ENCODE measurements at places on chromosomes 7 and 10.

DNA sequence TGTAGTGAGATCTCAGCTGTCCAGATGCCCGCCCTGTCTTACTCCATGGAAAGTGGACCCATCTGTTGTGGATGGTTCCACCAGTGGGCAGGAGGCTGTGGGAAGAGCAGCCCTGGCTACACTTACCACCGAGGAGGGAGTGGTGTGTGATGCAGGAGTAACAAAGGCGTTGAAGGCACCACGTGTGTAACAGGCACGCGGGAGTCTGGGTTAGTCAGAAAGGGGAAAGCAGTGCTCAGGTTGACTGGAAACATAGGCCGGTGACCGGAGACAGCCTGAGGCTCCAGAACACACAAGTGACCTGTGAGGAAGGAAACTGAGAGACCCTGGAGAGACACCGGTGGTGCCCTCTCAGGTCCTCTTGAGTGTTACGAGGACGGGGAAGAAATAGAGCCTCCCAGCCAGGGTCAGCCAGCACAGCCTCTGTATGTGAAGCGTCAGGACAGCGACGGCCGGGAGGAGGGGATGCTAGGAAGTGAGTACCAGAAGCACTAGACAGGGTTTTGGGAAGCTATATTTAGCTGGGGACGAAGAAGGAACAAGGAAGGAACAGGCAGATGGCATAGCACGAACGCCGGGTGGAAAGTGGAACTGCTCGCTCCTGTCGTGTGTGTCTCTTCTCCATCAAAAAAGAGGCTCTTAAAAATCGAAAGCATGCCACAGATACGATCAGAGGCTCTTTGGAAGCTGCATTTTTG lies 51.7 kb downstream of the DAGLB start:
- no peak for DNase-seq

DNA sequence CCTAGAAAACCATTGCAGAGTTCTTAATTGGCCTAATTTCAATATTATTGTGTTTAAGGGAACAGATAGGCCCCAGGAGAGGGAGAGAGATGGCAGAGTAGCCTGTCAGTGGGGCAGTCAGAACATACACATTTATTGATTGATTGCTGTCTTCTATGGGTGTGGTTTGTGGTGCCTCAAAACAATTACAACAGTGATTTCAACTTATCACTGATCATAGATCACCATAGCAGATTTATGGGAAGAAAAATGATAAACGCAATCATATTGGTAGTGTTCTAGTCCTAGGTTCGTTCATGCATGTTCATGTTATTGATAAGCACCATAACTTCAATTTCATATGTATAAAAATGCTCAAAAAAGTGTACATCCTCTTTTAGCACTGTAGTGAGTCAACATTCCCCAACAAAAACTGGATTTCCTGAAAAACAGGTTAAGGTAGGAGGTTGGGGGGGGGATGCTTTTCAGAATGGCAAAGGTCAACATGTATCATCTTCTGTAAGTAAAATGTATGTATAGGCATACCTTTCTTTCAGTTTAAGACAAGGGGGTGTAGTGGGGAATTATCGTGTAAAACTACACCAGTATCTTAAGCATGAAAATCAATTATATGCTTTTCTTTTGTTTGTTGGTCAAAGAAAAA lies 1.1 kb upstream of the TNKS2 start:
- DNase-seq, result no peak

- no peak for DNase-seq
These were observed 435.0 kb upstream of the CNTNAP2 start for GRCh38 chr7:145681646-145682045.

- no peak for DNase-seq
These were observed 42.1 kb downstream of the ST8SIA6 start for GRCh38 chr10:17412323-17412722.

DNA sequence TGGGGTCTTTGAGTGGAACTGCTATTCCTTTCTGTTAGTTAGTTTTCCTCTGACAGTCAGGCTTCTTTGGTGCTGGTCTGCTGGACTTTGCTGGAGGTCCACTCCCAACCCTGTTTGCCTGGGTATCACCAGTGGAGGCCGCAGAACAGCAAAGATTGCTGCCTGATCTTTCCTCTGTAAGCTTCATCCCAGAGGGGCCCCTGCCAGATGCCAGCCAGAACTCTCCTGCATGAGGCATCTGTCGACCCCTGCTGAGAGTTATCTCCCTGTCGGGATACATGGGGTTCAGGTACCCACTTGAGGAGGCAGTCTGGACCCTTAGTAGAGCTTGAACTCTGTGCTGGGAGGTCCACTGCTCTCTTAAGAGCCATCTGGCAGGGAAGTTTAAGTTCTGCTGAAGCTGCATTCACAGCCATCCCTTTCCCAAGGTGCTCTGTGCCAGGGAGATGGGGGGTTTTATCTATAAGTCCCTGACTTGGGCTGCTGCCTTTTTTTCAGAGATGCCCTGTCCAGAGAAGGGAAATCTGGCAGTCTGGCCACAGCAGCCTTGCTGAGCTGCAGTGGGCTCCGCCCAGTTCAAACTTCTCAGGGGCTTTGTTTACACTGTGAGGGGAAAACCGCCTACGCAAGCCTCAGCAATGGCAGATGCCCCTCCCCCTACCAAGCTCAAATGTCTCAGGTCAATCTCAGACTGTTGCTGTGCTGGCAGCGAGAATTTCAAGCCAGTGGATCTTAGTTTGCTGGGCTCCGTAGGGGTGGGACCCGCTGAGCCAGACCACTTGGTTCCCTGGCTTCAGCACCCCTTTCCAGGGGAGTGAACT lies 89.7 kb upstream of the CDK6 start:
- DNase-seq, result peak; percentile 14

- DNase-seq, result no peak
These were observed 105.0 kb downstream of the SH2D4B start for GRCh38 chr10:80642661-80643060.

DNA sequence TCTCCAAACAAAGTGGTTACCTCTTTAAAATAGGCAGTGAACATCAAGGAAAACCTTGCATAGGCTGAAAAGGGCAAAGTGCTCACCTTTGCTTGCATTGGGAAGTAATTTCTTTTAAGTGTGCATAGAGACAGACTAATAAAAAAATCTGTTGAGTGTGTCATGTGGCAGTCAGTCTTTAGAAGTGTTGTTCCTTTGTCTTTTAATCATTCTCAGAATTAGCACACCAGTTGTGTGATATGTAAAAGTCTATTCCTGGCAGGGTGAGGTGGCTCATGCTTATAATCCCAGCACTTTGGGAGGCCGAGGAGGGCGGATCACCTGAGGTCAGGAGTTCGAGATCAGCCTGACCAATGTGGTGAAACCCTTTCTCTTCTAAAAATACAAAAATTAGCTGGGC lies 117.0 kb downstream of the INSYN2A start:
- DNase-seq, result no peak

GRCh38 chr10:103789771-103790201 lies 65.6 kb downstream of the SH3PXD2A start:
- DNase-seq, result no peak

DNA sequence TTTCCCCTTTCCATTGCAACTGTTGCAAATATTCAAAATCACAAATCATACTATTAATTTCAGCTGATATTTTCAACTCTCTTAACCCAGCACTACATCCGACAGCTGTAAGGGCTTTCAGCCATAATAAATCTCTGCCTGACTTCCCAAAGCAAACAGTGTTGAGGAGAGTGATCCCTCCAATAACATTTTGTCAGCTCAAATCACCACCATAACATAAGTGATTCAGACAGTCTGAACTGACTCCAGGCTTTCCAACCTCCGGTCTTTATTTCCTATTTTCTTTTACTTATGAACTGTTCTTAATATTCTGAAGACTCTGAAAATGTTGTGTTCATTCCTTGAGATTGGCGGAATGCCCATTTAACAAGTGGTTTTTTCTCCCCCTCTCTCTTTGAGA lies 1085.9 kb downstream of the GATA3 start:
- DNase-seq, result no peak

GRCh38 chr7:15977663-15978062 lies 291.2 kb upstream of the MEOX2 start:
- DNase-seq, result peak; percentile 70

GRCh38 chr7:79236352-79237028 lies 217.0 kb downstream of the MAGI2 start:
- DNase-seq, result no peak

DNA sequence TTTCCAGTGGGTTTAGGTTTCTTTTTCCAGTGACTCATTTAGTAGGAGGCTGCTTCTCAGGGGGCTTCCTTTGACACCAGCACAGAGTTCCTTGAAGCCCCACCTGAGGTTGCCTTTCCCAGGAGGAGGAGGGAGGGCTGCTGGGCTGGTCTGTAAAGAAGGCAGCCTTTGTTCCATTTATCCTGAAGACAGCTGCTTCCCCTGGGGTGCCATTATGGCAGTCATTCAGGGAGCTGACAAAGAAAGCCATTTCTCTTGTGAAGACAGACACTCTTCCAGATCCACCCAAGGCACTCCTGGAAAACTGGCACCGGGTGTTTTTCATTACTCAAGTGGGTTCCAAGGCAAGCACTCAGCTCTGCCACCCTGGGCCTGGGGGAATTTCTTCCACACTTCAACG lies 54.0 kb downstream of the MTURN start:
- DNase-seq, result no peak

DNA sequence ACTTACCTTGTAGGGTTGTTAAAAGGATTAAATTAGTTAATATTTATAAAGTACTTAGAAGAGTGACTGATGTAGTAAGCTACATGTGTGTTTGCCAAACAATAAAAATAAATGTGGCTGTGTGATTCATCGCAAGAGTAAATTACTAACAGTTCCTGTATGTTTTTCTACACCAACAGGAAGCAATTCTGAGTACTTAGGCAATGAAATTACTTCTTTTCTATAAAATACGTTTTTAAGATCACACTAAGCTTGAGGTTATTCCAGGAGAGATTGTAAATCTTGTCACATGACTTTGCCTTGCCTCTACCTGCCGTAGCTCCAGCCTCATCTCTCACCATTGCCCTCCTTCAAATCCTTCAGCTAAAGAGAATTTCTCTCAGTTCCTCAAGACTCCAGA lies 18.1 kb upstream of the GSTK1 start:
- peak; percentile 17 for DNase-seq

DNA sequence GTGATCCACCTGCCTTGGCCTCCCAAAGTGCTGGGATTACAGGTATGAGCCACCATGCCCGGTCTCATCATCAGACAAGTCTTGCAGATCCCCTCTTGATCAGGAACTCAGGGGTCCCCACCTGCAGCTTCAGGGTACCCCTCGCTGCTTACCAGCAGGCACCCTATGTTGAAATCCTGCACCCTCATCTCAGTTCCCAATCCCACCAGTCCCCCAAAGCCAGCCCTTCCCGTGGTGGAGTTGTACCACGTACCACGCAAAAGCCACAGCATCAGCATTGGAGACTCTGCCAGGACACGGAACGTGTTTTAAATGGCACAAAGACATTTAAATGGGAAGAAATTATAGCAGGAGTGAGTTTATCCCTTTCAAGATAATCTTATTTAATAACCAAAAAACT lies 202.0 kb downstream of the CUX1 start:
- DNase-seq, result no peak

DNA sequence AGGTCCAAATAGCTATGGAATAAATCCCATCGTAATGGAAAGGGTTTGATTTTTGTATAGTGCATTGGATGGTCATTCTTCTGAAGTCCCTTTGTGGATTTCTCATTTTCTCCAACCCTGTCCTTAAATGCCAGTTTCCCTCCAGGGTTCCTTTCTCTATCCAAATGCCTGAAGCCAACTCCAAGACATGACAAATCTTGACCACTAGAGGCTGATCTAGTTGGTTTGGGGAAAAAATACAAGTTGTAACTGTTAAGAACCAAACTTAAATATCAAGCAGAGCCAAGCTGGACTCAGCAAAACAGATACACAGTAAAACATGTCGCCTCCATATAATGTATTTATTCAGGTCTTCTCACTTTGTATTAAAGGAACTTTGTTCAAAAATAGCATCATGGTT lies 28.7 kb downstream of the FRMD4A start:
- peak; percentile 12 for DNase-seq

DNA sequence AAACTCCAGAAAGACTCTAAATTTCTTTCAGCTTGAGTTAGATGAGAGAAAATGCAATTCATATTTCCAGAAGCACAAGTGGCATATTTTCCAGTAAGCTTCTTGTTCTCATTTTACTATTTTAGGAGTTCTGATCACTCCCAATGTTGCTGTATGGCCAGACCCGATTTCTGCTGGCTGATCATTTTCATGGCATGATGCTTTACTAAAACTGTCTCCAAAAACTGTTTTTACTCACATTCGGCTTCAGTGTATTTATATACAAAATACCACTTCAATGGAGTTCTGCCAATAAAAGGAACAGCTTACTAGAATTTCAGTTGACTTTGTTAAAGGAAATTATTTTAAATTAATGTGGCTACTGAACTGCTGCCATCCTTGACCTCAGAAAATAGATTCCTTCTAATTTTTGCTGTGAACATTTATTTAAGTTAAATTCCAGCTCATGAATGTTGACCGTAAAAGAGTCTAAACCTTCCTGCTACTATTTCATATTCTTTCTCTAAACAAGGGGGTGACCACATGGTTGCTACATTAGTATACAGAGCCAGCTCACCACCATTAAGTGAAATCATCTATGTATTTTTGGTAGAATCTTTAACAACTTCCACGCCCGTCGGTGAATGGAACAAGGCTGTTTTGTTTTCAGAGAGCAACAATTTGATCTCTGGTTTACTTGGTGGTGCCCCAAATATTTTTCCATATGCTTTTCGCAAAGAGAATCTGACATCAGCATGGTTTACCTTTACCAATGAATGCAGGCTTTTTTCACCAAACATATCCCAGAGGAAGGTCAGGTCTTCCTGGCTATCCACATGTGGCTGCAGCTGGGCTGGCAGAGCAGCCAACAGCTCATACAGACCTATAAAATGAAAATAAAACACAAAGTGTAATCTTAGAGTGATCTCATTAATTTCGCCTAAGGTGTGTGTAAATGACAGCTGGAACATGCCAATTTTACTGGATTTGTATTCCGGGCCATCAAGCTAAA lies 101.2 kb downstream of the MPP7 start:
- DNase-seq, result no peak

DNA sequence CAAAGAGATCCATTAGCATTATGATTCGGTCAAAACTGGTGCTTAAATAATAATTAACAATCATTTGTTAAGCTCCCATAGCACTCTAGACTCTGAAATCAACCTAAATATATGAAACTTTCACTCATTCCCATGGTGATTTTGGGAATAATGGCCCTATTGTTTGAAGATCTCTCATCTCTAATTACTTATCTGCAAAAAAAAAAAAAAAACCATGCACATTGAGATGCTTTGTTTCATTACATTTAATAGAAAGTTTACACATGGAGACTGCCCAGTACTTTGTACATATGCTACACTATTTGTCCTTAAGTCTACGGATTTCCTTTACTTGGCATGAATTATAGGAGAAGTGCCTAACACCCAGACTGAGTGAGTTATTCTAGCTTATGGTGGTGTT lies 280.6 kb upstream of the MEOX2 start:
- DNase-seq, result no peak

DNA sequence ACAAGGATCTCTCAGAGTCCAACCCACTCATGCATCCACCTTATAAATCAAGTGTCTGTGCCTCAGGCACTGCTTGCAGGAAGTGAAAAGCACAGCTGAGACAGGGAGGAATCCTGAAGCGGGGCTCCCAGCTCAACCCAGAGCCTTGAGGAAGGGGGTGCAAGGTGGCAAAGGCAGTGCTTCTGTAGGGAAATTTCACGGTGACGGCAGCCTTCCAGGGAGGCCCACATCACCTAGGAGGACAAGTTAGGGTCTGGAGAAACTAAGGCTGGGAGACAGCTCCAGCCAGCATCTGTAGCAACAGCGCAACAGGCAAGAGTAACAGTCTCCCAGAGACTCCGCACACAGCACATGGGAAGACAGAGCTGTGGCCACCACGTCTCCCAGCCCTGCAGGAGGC lies 2.7 kb downstream of the AOC1 start:
- no peak for DNase-seq

- DNase-seq, result no peak
These were observed 100.4 kb downstream of the ZNF277 start for GRCh38 chr7:112306903-112307302.

GRCh38 chr7:94675356-94675755 lies 19.4 kb upstream of the SGCE start:
- no peak for DNase-seq

All from fibroblast of upper back skin (primary cell).